ENCODE measurements at places on chromosomes 11 and 22.

GRCh38 chr11:15912825-15913224 is 443.5 kb downstream of the SOX6 start:
- no peak for DNase-seq

- no peak for DNase-seq
Observed at GRCh38 chr22:35835998-35836691, 118.5 kb downstream of the APOL5 start.

- no peak for DNase-seq
Observed at GRCh38 chr22:35010543-35010942, 55.4 kb upstream of the ISX start.

GRCh38 chr11:134751766-134752165 is 339.7 kb upstream of the B3GAT1 start:
- peak; percentile 7 for DNase-seq

DNA sequence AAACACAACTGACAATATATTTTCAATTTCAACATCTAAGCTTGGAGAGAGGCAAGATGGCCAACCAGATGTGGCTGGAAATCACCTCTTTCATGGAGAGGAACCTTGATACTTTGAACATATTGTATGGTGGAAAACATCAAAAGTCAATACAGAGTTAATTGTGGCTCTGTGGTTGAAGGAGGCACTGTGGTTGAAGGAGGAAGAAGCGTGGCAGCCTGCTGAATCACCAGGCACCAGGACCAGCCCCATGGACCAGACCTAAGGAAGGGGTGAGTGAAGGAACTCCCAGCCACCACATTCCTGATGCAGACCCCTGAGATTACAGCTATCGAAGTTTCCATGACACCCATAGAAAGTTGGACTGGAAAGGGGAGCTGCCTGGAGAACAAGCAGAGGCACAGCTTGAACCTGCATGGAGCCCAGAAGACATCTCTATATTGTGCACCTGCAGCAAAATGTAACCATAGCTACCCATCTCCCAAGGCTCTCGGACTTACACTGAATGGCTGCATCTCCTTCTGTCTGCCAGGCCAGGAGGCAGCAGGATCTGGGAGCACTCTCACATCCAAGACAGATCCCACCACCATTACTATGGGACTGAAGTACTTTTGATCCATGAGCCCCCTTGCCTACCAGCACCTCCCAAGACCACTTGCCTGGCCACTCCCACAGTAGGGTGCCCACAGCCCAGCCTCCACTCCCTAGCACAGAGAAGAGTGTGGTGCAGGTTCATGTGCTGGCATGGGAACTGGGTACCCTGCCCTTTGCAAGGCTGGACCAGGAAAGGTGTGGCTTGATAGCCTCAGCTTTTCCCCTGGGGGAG is 79.8 kb upstream of the SC5D start:
- peak; percentile 80 for DNase-seq

- no peak for DNase-seq
Observed at GRCh38 chr11:35338921-35339320, 80.4 kb downstream of the SLC1A2 start.

- no peak for DNase-seq
Observed at GRCh38 chr11:115996808-115997188, 492.6 kb upstream of the CADM1 start.

DNA sequence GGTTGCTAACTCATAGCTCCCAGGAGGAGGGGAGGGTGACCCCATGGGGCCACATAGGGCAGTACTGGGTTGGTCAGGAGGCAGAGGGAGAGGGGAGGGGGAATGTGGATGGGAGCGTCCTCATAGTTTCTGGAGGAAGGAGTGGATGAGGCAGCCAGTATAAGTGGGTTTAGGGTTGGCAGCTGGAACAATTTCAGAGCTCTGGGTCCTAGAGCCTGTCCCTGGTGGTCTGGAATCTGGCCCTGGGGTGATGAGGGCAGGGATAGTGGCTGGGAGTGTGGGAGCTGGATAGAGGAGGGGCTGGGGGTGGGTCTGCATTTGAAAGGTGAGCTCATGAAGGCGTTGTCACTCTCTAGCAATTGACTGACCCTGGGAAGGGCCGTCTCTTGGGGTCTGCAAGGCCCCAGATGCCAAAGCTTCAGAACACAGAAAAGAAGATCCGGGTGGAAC is 5.3 kb upstream of the MRGPRG start:
- no peak for DNase-seq

- no peak for DNase-seq
Observed at GRCh38 chr11:77346906-77347603, 45.6 kb upstream of the GDPD4 start.

DNA sequence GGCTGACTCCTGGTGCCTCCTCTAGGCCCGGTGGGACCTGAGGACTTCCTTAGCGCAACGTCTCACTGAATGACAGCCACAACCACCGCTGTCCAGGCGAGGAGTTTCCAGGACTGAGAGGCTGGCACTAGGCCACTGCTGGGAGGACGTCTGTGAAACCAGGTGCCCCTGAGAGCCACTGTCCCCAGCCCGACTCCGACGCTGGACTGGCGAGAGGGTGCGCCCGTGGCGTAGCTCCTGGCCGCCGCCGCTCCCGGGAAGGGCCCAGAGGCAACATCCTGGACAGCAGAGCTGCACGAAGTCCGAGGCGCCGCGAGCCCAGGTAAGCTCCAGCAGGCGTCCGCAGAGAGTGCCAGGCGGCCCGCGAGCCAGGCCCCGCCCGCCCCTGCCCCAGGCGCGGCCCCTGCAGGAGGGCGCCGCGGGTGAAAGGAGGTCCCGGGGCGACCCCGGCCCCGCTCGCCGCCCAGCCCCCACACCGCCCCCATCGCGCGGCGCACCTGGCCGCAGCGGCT is 525 bp downstream of the DGCR2 start:
- DNase-seq: no peak

GRCh38 chr11:5557751-5558150 is 9.4 kb upstream of the OR52H1 start:
- DNase-seq: no peak

GRCh38 chr11:31872076-31872443 is 60.9 kb upstream of the PAX6 start:
- no peak for DNase-seq

DNA sequence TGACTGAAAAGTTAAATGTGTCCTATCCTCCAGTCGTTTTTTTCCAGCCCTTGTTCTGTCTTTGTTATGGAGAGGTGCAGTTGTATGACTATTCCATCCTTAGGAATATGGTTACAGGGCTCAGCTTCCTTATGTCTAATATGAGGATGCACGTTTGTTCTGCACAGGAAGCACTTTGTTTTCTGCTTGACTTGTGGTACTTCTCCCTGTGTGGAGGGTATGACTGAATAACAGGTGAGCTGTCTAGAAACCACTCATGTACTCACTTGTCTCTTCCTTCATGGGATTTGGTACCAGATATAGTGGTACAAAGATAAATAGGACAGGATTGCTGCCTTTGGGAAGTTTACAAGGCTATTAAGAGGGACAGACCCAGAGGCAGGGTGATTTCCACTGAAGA is 17.4 kb downstream of the CABIN1 start:
- DNase-seq: no peak

- DNase-seq: no peak
Observed at GRCh38 chr11:69308491-69308911, 14.5 kb downstream of the MYEOV start.

DNA sequence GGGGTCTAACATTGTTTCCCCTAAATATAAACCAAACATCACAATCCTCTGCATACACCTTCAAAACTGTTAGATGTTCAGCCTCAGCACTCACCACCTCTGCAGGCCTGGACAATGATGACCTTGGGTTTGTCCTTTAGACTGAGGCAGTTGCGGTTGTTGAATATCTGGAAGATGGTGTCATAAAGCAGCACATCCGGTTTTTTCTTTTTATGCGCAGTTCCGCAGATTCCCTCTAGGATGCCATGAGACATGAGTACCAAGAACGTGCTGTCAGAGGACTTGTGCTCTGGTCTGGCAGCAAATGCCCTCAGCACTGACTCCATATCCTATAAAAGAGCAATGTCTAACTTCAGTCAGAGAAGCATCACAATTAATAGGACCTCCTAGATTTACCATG is 22.8 kb downstream of the CASP5 start:
- no peak for DNase-seq

- DNase-seq: no peak
Observed at GRCh38 chr11:121929581-121929980, 186.4 kb downstream of the BLID start.

DNA sequence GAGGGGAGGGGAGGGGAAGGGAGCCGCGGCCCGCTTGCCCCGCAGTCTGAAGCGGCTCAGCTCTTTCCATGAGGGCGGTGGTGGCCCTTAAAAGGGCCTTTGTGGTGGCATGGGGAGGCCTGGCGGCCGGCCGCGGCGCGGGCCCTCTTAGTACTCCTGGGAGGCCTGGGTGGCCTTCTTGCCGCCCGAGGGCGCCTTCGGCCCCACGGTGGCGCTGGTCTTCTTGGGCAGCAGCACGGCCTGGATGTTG is 6.9 kb downstream of the DPAGT1 start:
- DNase-seq: no peak

GRCh38 chr22:24440718-24441405 is 13.5 kb downstream of the ADORA2A start:
- no peak for DNase-seq

DNA sequence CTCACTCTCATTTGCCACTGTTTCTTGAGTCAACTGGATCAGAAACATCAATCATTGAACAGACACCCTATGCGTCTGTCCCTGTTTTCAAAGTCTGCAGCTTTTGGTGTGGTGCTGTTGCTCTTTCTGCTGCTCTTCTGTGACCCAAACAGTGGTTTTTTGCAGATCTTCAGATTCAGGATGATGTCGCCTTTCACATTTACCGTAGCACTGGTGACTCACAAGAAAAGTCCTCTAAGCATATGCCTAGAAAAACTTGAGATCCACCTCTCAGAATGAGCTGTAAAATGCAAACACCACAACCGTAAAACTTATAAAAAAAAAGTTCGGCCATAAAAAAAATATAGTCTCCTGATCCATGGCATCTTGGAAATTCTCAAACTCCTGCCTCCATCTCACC is 400.4 kb downstream of the NTM start:
- no peak for DNase-seq

DNA sequence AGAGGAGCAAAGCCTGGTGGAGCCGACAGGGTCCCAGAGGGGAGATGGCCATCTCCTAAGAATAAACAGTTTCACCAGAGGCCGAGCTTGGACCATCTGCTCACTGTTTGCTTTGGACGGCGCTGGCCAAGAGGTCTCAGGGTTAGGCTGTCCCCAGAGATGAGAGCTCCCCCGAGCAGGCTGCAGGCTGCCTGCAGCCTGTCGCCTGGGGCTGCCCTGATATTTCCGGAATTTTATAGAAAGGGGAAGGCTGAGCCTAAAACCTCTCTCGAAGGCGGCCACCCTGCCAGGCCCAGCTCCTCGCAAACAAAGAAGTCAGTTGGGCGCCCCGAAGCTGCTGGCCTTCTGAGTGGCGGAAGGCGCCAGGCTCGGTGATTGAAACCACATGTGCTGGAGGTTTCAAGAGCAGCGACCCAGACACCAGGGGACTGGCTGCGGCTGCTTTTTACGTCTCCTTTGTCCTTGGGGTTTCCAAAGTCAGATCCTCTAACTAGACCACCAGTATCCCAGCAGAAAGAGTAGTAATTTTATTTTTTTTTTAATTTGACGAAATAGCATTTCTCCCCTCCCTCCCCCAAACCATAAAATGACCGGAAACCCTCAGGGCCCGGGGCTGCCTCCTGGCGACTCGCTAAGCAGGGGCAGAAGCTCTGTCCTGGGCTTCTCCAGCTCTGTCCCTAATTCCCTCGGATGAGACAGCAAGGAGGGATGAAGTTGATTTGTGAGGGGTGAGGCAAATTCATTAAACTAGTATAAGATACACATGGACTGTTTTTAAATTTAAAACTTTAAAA is 57.4 kb downstream of the CLMP start:
- no peak for DNase-seq

DNA sequence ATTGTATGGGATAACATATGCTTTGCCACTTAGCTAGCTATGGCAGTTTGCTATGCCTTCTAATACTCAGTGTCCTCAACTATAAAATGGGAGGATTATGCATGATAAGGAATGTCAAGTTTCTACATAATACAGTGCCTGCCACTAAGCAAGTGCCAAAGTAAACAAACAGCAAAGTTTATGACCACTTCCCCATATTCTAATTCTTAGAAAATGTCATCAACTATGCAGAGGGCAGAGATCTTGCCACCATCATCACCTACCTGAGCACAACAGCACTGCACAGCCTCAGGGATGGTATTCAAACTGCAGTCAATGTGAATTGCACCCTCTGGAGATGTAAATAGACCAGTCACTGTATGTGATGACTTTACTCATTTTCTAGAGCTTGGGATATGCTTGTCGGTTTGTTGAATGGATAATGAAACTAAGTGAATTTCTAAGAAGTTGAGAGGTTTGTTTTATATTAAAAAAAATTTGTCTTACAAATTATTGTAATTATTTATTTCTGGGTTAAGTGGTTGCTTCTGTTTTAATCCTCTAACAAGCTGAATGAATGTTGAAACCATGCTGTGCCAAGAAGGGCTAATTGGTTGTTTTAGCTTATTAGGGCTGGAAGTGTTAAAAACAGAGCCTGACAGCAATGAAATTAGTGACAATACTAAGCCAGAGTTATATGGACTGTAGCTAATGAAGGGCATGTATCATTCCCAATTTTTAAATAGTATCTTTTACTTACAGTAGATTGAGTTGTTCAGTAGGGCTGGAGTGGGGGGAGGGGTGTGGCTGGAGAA is 398.4 kb downstream of the CNTN5 start:
- DNase-seq: no peak

GRCh38 chr22:48423481-48423911 is 1404.2 kb downstream of the BRD1 start:
- DNase-seq: no peak

DNA sequence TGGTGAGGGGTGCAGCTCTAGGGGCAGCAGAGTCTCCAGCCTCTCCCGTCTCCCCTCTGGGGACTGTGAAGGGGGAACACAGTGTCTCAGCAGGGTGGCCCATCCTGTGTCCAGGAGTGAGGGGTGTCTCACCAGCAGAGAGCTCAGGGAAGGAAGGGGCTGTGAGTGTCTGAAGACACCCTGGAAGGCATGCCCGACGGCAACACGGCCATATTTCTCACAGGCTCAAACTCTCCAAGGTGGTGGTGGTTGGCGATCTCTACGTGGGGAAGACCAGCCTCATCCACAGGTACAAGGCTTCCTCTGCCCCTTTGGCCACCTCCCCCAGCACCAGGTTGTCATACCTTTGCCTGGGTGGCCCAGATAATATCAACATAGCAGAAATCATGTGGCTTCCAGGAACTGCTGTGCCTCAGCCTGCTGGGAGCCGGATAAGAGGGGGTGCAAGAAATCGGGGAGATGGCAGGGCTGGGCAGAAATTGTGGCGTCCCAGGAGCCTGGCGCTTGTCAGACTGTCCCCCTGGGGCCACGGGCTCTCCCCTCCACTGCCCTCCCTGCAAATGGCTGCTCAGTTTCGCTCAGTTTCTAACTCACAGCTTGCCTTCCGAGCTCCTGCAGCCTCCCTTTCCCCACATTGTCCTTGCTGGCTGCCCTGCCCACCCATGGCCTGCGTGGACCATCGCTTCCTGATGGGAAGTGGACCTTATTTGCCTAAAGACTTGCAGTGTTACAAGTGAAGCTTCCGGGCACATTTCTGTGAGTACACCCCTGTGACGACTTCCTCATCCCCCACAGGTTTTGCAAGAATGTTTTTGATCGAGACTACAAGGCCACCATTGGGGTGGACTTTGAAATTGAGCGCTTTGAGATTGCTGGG is 7.2 kb downstream of the RAB36 start:
- DNase-seq: no peak

- DNase-seq: no peak
Observed at GRCh38 chr11:83976086-83976485, 689.9 kb upstream of the CCDC90B start.
